ENCODE measurements at places on chromosomes 1 and 21.
A peak's percentile ranks its signal among the peaks of the same experiment; 100 is the strongest.

DNA sequence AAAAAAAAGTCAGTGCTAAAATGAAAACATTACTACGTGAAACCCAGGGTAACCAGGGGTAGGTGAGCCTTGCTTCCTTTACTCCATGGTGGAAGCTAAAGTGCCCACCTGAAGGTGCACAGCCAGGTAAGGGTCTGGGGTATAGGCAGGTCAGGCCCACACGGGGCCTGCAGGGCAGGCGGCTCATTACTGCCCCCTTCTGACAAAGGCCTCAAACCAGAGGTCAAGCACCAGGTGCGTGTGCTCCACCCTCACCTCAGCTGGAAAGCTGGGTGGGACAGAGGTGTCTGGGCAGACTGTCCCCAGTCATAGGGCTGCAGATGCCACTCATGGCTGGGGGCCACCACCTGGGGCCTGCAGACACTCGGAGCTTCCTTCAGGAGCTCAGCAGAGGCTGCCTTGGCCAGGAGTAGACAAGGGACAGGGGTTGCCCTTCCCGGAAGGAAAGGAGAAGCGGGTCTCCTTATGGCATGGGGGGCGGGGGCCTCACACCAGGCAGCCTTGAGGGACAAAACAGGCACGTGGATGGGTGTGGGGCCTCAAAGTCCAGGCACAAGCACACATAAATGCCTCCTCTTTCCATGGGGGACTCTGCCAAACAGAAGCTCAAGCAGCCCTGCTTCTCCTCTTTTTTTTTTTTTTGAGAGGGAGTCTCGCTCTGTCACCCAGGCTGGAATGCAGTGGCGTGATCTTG, 36.2 kb downstream of the ACOT7 start:
- DNase-seq = peak; percentile 62

- DNase-seq = no peak
Measured at GRCh38 chr1:205783904-205784303, 8.6 kb upstream of the RAB29 start.

- no peak for DNase-seq
Measured at GRCh38 chr1:9798236-9799130, 25.3 kb downstream of the CLSTN1 start.

GRCh38 chr1:223211323-223211985, 68.4 kb upstream of the TLR5 start:
- no peak for DNase-seq

DNA sequence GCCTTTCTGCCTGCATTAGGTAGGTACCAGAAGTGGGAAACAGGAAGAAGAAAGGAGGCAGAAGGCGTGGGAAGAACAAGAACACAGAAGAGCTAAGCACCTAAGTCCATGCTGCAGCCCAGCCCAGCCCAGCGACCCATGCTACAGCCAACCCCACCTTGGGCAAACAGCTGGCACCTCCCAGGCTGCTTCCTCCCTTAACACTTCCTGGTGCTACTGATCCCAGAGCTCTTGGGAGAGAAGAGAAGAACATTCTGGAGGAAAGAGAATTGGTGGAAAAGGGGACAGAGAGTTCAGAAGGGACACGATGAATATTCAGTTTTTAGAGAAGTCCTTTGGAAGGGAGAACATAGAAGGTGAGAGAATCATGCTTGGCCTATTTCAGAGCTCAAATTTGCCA, 28.5 kb downstream of the PLEKHA6 start:
- DNase-seq = no peak

DNA sequence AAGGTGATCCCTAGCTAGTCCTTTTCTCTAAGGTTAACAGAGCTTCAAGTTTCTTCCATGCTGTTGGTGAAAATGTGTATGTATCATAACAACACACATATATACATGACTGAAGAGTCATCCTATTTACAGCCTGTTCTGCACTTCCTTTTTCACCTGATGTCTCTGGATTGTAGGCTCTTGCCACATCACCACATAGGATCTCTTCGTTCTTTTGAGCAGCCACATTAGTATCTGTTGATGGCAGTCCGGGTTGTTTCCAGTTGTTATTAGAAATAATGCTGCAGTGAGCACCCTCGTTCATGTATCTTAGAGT, 19.7 kb downstream of the MRPL37 start:
- no peak for DNase-seq

- DNase-seq = no peak
Measured at GRCh38 chr1:5494518-5494917, 497.7 kb downstream of the NPHP4 start.

- DNase-seq = no peak
Measured at GRCh38 chr21:41009398-41010100, 158.4 kb upstream of the BACE2 start.

DNA sequence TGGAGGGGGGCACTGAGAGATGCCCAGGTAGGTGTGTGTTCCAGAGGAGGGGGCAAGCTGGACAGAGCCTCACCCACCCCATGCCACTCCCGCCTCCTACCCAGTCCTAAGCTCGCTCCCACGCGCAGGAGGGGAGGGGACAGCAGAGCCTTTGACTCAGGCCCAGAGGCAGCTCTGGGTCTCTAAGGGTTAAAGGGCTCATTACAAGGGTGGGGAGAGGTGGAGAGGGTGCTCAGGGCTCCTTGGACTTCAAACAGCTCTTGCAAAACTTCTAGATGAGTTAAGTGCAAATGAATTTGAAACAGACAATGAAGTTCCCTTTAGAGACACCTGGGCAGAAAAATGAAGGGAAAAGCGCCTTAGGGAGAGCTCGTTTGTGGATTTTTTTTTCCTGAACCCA, 104.2 kb upstream of the CASZ1 start:
- DNase-seq = peak; percentile 41

DNA sequence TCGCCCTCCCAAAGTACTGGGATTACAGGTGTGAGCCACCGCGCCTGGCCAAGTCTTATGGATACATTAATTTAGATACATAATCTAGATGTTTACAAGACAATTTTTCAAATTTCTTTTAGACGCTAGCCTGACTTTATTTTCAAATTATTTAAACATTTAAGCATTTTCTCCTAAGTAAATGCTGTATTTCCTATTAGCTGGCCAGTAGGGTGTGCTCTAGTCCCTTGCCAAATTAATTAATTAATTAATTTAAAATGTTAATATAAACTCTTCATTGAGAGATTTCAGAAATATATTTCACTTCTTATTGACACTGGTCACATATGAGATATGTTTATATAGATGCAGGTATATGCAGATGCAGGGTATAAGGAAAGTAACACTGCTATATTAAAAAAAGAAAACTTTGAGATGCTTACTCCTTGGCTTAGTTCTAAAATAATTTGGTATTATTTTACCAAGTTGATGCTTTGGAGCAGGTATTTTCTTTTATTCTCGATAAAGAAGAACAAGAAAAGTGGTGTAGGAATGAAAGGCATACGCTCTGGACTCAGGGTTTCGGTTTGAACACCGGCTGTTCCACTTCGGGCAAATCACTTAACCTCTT, 5.2 kb upstream of the ERRFI1 start:
- no peak for DNase-seq

DNA sequence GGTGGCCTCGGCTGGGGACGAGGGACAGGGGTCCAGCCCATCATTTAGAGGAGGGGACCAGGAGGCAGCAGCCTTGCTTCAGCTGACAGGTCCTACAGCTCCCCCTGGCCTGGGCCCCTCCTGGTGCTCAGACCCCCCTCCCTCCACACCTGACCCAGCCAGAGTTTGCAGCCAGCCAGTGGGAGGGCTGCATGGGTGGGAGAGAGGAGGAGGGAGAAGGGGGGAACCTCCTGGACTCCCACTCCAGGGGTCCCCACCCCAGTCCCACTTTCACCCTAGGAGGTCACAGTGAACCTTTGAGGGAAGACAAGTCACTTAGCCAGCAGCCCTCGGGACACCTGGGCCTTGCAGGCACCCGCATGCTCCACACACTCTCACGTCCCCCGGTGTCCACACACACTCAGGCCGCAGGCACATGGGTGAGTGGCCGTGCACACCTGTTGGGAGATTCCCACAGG, 108.9 kb upstream of the ZBTB40 start:
- peak; percentile 5 for DNase-seq

GRCh38 chr1:186977266-186977957, 148.7 kb downstream of the PLA2G4A start:
- DNase-seq = no peak

GRCh38 chr1:84103197-84103992, 40.7 kb upstream of the PRKACB start:
- peak; percentile 40 for DNase-seq

DNA sequence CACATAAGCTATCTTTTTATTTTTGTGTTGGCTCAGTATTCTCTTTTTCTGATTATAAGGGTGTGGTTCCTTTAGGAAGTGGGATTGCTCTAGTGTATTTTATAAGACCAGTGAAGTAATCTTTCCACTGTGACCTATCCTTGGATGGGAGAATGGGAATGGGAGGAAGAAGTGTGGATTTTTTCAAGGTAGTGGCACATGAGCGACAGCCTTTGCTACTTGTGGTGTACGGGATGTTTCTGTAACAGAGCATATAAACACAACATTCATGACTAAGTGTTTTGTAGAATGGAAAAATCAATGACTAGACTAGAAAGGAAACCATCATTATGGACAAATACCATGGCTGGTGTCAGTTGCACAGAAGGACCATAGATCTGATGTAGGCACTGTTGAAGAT, 209.6 kb downstream of the GIPC2 start:
- no peak for DNase-seq

- no peak for DNase-seq
Measured at GRCh38 chr1:50208315-50208714, 99.6 kb downstream of the ELAVL4 start.

DNA sequence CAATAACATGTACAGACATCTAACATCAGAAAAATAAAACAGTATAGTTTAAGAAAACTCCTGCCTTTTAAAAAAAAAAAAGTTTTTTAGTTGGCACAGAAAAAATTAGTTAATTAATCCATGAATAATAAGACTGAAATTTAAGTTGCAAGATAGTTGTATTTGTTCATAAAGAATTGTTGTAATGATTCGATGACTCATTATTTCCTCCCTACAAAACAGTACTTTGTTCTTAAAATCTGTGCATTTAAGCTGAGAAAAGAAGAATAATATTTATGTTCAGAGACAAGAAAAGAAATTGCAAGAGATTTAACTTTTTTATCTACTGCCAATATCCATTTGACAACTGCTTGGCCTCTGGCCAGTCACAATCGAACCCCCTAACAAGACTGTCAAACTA, 894.7 kb downstream of the ADGRL2 start:
- DNase-seq = no peak

DNA sequence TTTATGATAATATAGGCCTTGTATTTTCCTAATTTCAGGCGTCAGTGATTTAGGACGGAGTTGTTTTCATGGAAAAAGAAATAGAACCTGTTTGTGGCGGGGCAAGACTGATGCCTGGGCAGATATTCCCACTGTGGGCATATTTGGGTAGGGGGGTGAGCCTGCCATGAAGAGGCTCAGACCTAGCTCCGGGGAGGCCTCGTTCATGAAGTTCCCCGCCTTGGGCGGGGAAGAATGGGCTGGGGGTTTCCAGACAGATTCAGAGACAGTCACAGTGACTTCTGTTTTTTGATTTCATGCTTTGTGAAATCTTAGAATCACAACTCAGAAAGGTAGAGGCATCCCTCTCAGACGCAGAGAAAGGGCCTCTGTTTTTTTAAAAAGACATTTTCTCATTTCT, 36.1 kb downstream of the RUNX3 start:
- no peak for DNase-seq

- no peak for DNase-seq
Measured at GRCh38 chr1:65759516-65759915, 33.2 kb upstream of the PDE4B start.

GRCh38 chr1:167066333-167067122, 23.6 kb downstream of the GPA33 start:
- peak; percentile 93 for DNase-seq

GRCh38 chr1:116096013-116096618, 15.1 kb upstream of the MAB21L3 start:
- no peak for DNase-seq

- DNase-seq = no peak
Measured at GRCh38 chr1:22279735-22280134, 136.8 kb upstream of the WNT4 start.

DNA sequence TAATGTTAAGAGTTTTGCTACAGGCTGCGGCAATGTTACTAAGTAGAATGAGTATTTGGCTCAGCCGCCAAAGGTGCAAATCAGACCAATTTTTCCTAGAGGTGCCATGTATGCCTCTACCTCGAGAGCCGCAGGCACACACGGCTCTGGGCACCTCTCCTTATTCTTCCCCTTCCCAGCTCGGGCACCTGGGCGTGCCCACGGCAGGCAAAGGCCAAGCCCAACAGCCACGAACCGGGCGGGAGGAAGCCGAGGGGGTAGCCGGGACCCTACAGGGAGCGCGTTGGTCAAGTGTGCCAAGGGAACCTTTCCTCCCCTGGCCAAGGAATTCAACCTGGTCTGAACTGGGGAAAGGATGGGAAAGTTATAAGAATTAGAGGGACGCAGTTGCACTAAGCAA, 31.0 kb downstream of the LRRC3 start:
- DNase-seq = no peak

GRCh38 chr1:21246905-21247642, 43.2 kb downstream of the ECE1 start:
- no peak for DNase-seq

GRCh38 chr1:45953934-45954847, 150.8 kb downstream of the MAST2 start:
- DNase-seq = peak; percentile 46

GRCh38 chr1:29679316-29679715, 443.0 kb downstream of the PTPRU start:
- no peak for DNase-seq

DNA sequence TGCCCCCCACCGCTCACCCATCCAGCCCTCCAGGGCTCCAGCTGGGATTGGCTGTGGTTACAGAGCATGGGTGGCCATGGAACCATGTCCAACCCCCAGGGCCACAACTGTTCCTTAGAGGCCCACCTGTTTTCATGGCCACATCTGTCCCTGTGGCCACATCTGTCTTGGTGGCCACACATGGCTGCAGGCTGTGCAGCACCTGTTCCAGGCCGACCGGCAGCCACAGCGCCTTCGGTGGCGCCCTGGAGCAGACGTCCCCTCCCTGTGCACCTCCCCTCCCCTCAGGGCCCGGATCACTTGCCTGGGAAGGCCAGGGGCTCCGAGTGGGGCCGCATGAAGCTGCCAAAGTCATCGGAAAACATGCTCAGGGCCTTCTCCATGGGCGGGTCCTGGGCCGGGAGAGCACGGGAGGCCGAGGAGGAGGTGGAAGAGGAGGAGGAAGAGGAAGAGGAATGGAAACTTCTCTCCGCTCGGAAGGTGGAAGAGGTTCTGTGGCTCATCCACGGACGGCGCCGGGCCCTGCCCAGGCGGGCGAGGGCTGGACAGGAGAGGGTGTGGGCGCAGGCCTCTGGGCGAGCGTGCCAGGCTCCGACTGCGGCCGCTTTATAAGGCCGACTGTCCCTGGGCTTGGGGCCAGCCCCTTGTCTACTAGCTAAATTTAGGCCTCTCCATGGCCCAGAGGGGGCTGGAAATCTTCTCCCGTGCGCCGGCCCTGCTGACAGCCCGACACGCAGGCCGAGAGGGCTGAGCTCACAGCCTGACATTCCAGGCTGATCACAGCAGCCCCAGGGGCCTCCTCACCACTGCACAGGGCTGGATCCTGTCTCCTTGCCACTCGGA, at the start of gene HSPB7:
Gene HSPB7 (minus strand): TSS at position 583 of the 843 bp plus-strand sequence. CDS start 80 bp downstream, at position 503.
- DNase-seq = peak; percentile 80

GRCh38 chr1:228366062-228366865, 40.4 kb downstream of the TRIM11 start:
- no peak for DNase-seq
